ENCODE measurements at places on chromosomes 1 and 21.

- DNase-seq: no peak
Measured at GRCh38 chr1:55399346-55399745, 184.2 kb upstream of the USP24 start.

DNA sequence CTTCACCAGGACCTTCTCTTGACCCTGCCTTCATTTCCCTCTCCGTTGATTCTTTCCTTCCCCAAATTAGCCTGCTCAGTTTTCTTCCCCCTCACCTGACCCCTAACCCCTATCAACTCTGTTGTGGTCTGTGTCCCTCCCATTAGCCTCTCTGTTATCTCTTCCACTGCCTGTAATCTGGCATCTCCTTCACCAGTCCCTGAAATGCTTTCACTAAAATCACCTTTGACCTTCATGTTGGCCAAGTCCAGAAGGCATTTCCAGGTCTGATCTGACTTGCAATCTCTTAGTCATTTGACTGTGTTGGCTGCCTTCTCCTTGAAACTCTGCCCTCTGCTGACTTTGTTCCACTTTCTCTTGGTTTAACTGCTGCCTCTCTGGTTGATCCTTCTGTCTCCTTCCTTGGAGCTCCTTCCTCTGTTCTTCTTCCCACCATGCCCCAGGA is 28.2 kb downstream of the ATP8B2 start:
- DNase-seq: peak; percentile 30

DNA sequence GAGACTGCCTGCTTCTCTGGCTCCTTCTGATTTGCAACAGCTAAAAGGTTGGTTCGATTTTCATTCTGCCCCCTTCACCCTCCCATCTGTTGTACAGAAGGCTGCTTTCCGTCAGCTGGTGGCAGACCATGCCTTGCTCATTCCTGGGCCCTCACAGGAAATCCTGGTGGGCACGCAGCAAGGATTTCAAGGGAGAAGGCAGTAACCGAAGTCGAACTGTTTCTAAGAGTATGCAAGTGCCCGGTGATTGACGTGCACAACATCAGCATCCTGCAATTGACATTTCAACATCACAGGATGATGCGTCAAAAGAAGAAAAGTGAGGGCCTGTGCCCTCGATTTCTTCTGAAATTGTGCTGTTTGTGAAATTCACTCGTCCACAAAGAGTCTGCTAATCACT is 83.8 kb downstream of the PLPP3 start:
- DNase-seq: no peak

GRCh38 chr1:110696818-110697217 is 22.1 kb upstream of the KCNA3 start:
- DNase-seq: no peak

GRCh38 chr1:48500541-48501450 is 28.8 kb upstream of the SPATA6 start:
- no peak for DNase-seq

- no peak for DNase-seq
Measured at GRCh38 chr1:1075148-1075935, 1.2 kb upstream of the RNF223 start.

DNA sequence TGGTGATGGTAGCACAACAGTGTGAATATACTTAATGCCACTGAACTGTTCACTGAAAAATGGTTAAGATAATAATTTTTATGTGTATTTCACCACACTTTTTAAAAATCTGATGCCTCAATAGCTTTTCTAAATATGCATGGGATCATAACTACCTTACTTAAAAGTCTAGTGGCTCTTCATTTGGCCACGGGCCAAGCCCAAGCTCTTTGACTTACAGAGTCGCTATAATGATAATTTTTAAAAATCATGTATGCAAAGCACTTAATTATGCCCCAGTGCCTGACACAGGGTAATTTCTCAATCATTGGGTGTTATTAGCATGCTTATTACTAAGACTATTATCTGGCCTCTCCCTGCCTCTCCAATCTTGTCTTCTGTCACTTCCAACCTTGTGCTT is 7.6 kb upstream of the CNN3 start:
- DNase-seq: no peak

- DNase-seq: no peak
Measured at GRCh38 chr1:235996048-235996785, 68.7 kb downstream of the NID1 start.

GRCh38 chr1:31029026-31029425 is 36.5 kb downstream of the PUM1 start:
- DNase-seq: no peak

DNA sequence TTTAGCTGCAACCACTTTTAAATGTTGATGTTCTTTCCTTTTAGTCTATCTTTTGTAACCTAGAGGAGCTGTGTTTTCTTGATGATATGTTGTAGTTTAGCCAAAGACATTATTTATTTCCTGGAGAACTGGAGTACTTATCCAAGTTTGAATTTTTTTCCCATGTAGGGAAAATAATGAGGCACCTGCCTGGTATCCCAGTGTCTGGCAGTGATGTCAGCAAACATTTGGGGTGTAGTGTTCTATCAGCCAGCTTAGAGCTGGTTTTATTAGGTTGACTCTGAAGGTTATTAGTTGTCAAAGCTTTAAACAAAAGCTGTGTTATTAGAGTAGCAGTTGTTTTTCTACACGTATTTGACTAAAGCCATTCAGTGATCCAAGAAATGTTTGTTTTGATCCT is 3.2 kb downstream of the CTPS1 start:
- no peak for DNase-seq

DNA sequence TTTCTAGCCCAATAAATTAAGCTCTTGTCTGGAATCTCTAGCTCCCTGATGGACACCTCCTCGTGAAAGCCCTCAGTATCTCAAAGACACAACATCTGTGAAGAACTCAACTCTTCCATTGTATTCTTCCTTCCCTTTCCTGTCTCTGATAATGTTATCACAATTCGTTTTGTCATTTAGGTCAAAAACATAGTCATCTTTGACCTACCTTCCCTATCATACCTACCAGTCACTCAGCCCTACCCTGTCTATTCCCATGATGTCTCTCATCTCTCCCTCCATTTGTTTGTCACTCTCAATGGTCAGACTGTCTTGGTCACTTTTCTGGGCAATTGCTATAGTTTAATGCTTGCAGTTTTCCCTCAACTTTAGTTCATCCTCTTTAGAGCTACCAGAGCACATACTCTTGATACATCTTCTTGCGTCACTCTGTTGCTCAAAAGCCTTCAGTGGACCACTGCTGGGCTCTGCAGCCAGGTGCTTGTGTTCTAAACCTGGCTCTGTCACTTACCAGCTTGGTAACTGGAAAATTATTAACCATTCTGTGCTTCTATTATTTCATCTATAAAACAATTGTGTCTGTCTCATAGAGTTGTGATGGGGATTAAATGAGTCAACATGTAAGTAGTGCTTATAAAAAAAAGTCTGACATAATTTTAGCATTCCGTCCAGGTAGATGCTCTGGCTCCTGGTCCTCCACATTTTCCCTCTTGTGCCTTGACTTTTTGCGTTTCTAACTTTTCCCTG is 39.6 kb downstream of the DDR2 start:
- no peak for DNase-seq

DNA sequence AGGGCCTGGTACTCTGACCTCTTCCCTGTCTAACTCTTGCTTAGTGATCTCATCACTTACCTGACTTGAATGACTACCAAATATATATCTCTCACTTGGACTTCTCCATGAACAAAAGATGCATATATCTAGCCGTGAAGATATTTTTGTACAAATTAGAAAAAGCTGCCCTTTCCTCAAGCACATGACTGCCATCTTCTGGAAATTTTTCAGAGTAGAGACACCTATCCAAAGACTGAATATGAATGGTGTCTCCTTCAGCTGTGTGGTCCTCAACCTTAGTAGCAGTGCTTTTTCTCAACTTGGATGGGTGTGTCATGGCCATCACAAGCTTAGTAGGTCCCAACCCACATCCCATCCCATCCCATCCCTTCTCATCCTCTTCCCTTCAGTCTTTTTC is 142.3 kb downstream of the DNM3 start:
- no peak for DNase-seq

DNA sequence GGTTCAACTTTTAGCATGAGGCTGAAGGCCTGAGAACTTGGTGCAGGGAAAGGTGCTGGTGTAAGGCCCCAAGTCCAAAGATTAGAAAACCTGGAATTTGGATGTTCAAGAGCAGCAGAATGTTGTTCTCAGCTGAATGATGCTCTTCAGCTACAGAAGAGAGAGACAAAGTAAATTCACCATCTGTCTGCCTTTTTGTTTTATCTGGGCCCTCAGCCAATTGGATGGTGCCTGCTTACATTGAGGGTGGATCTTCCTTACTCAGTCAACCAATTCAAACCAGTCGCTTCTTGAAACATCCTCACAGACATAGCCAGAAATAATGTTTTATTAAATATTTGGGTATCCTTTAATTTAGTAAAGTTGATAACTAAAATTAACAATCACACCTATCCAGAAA is 748.2 kb upstream of the ADAMTS5 start:
- no peak for DNase-seq

DNA sequence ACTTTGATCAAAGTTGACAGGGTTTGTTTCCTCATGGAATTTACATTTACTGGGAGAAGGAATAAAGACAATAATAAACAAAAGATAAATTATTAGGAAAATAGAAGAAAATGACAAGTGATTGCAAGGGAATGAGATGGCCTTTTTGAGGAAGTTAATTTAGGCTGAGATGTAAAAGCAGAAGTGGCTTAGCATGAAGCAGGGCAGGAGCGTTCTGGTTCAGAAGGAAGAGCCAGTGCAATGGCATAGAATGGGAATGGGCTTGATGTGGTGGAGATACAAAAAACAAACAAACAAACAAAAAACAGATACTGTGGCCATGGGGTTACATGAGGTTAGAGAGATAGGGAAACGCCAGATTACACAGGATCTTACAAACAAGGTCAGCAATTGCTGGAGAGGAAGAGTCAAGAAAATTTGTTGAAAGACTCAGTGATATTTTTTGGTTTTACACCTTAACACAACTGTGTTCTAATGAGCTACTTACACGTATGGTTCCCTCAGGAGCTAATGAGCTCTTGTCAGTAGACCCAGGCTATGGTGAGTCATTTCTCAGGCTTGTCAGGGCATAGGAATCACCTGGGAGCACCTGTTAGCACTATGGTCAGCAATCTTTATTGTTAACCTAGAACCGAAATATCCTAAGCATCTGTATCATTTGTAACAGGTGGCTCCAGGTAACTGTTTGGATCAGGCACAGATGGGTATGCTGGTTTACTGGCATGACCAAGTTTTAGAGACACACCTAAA is 8.7 kb upstream of the CADM3 start:
- DNase-seq: no peak

DNA sequence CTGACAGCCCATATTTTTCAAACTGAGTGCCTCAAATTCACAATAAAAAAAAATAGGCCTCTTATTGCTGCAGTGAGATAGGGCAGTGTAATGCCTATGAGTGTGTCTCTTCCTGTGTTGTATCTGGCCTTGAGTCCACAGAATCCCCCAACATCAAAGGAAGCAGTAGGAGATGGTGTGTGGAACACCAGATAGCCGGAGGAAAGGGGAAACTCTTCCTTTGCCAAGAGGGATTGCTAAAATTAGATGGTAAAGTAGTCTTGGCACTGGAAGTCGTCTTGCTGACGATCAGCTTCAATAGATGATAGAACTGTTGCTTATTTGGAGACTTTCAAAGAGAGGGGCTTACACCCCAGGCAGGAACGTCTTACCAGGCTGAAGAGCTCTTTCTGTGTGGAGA is 51.8 kb downstream of the RUNX1 start:
- DNase-seq: no peak

GRCh38 chr1:30818568-30819243 is 61.1 kb upstream of the LAPTM5 start:
- DNase-seq: no peak

- no peak for DNase-seq
Measured at GRCh38 chr1:211473823-211474222, 18.1 kb downstream of the RD3 start.

DNA sequence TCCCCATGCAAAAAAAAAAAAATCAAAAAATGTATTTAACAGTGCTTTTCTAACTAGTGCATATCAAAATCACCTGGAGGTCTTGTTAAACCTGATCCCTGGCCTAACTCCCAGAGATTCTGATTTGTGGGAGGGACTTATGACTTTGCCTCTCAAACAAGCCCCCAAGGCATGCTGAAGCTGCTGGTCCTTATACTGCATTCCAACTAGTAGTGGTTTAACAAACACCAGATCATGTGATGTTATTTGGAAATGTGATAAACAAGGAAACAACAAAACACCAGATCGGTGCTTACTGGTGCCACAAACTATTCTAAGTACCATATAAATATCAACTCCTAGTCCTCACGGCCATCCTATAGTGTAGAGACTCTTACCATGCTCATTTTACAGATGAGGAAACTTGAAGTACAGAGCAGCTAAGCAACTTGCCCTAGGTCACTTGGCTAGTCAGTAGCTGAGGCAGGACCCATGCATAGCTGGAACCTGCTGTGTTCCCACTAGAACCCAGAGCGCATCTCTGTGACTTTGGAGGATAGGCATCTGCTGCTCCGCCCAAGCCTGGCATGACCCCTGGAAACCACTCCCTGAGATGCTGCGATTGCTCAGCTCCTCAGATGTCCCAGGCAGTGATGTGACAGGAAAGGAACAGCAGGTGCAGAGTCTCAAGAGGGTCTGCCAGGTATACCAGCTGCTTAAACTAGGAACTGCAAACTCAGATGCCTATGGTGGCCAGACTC is 38.1 kb downstream of the SOX13 start:
- DNase-seq: no peak

DNA sequence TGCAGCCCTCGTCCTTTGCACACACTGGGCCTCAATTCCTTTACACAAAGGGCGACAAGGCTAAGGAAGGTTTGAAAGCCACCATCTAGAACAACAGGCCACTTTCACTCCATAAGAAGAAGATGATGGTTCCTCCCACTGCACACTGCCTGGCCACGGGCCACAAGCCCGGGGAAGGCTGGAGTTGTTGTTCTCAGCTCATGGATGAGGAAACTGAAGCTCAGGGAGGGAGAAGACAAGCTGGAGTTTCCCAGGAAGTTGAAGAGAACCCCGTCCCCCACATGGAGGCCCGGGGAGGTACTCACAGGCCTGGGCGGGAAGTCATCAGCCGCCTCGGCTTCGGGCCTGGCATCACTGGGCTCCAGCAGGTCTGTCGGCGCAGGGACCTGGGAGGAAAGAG is 24.6 kb upstream of the DDOST start:
- DNase-seq: no peak

GRCh38 chr1:185570962-185571361 is 163.2 kb upstream of the HMCN1 start:
- peak; percentile 36 for DNase-seq

DNA sequence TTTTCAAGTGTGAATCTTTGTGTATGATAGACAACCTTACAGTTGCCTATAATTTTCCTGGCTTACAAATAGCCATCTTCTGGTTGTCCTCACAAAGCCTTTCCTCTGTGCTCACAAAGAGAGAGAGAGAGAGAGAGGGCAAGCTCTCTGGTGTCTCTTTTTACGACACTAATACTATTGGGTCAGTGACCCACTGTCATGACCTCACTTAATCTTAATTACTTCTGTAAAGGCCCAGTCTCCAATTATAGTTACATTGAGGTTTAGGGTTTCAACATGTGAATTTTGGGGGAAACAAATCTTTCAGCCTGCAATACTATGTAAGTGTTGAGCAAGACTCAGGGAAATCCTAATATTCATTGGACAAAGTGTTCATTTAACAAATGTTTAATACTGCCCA is 167.4 kb upstream of the COL11A1 start:
- DNase-seq: no peak

- DNase-seq: peak; percentile 32
Measured at GRCh38 chr1:156627313-156627880, 8.2 kb downstream of the HAPLN2 start.

Measured in CD4-positive, alpha-beta T cell treated with Interleukin-4 for 1 hour (primary cell).